ENCODE measurements at places on chromosomes 2 and 18. TPM values are rescaled to one million over a fixed set of nuclear protein-coding genes. Genes with fewer than 3 reads are reported as not detected.

Gene CAPN14
- total RNA-seq = 1.3 TPM

Gene ELMOD3
- total RNA-seq = 23.8 TPM

- DNase-seq = no peak
These were observed 138.0 kb upstream of the ASB18 start for GRCh38 chr2:236402033-236402790.

DNA sequence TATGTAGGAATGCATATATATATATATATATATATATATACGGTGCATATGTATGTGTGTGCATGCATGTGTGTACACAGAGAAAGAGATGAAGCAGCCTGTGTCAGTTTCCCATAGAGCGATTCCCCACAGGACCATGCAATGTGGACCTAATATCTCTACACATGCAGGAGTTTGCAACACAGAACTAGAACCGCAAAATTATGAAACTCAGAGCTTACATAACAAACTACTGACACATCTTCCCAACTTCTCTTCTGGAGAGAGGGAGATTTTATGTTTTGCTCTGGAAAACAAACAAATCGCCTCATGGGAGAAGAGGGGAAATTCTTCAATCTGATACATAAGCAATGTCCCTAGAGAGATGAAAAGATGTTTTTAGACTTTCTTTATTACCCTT, 377.2 kb downstream of the LRATD1 start:
- DNase-seq = no peak

DNA sequence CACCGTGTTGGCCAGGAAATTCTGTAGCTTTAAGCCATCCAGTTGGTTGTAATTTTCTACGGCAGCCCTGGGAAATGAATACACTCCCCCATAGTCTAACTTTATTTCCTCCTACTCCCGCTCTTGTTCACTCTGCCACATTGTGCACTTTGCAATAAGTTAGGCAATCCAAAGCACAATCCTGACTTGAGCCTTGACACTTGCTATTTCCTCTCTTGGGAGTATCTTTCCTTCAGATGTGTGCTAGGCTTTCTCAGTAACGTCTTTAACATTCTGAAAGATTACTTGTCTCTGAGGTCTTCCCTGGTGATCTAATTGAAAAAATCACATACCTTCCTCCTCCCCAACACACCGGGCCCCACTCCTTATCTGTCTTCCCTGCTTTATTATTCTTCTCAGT, 65.9 kb upstream of the RAB27B start:
- no peak for DNase-seq

DNA sequence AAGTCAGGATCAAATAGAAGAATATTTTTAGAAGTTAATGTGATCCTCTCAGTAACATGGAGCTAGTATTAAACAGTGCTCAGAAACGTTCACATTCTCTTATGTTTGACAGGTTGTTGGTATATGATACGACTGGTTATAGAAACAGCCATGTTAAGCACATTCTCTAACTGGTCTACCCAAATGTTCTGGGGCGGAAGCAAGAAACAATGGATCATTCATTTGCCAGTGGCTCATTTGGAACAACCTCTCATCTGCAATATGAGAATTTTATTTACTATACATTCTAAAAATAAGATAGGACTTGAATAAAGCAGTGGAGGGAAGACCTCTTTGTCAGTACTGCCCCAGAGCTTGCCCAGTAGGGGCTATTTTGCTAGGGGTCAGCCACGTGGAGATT, 167.1 kb upstream of the FAM98A start:
- DNase-seq = no peak

- no peak for DNase-seq
These were observed 64.6 kb downstream of the NAPG start for GRCh38 chr18:10590412-10590811.

Gene SCYGR4
- total RNA-seq = not detected

DNA sequence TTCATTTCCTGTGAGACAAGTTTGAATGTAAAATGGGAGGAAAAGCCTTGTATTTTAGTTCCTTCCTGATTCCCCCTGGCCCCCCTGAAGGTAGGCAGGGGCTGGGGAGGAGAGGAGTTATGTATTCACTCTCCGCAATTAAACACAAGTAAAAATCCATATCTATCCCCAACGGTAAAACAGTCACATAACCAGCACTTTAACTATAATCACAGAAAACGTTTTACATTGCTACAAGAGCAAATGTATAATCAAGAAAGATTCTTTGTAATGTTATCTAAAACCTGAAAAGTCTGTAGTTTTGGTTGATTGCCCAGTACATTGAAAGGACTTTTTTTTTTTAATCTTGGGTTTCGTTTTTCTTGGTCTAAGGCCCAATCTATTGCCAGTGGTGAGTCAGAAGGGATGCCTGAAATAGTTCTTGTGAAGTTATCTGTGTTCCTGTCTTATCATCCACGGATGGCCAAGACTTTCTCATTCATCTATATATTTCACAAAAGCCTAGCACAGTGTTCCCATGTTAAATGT, 34.5 kb upstream of the CCNYL1 start:
- no peak for DNase-seq

DNA sequence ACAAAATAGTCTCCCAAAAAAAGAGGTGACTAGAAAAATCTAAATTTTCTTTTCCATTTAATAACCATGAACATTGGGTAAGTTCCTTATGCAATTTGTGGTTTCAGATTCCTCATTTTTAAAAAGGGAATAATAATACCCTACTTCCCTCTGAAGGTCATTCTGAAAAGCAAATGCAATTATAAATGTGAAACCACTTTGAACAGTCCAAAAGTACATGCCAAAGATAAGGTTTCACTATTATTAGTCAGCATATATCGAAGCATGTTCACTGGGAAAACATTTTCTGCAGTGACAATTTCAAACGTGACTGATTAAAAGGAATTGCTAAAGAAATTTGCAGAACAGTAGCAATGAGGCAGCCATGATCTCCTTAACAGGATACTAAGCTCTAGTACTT, 100.1 kb upstream of the RNF152 start:
- DNase-seq = no peak

- DNase-seq = no peak
These were observed 11.5 kb upstream of the CELF4 start for GRCh38 chr18:37577051-37577611.

Gene SAG
- not detected for total RNA-seq

Gene GCG
- total RNA-seq = not detected

Gene RND3
- 35.5 TPM for total RNA-seq

DNA sequence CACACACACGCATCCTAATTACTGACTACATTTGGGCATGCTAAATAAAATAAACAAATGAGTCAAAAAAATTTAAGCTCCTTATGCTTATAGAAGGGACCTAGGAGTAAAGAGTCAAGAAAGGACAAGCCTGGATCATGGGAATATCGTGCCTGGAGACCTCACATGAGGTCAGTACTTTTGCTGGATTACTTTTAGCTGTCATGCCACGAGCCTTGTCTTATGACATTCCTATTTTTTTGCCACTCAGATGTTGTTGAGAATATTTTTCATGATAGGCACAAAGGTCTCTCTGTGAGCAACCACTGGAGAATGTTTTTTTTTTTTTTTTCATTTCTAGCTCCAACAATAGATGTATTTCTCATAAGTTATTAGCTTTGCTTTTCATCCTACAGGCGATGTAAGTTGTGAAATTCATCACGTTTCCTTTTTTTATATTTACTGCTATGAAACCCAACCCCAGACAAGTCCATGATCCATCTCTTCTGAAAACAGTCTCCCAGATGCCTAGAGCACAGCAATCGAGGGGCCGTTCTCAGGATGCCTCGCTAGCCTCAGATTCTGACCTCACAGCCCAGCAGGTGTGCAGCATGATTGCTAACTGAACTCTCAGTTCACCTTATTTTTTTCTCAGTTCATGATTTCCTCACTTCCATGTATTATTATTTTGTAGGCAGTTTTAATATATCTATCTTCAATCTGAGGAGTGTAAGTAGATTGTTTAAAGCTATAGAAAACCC, 464.5 kb downstream of the IRS1 start:
- no peak for DNase-seq

GRCh38 chr18:6950641-6951040, 167.0 kb downstream of the LAMA1 start:
- DNase-seq = no peak

DNA sequence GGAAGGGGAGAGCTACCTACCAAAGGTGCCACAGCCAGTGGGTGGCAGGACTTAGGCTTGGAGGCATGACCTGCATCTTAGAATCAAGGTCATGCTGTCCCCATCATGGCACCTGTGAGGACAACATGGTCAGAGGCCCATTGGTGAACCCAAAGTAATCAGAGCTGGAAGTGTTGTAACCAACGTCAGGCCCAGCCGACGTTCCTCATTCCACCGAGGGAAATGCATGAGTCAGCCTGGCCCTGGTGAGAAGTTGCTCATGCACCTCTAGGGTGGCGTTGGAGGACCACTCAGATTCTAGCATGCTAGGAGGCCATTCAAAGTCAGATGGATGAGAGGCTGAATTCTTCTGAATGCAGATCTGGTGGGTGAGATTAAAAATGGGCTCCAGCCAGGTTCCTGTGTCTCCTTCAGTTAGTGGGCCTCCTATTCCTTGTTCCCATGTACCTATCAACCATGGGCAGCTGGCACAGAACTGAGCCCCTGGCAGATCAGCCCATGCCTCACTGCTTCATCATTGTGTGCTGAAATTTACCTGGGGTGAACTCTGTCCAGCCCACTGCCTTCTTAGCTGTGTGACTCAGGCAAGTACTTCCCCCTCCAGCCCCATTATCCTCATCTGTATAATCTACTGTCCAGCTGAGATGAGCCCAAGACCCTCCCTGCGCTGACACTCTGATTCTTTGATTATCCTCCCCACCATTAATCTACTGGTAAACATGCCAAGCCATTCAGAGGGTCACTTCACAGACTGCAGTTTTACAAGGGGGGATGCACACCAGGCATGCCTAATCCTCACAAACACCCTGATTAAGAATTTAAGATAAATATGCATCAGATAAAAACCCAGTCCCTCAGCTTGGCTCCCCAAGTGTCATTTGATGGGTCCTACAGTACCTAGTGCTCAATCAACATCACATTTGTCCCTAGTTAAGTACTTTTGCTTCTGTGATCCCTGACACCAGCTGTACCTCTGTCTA, 14.0 kb downstream of the SLC14A2 start:
- no peak for DNase-seq

DNA sequence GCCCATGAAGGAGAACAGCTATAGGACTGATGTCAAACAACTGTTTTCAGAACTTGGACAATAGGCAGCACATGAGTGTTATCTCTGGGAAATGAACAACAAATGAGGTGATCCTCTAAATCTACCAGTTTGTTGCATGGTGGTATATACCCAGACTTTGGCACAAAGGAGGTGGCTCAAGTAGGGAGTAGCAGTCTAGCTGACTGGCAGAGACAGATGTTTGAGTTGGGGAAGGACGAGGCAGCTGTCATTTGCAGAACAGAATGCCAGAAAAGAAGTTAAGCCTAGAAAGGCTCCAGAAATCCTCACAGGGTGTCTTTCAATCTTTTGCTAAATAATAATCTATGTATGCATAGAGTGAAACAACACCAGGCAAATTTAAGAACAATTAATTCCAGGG, 47.4 kb downstream of the RPE start:
- no peak for DNase-seq

GRCh38 chr2:85420536-85421259, 2.2 kb downstream of the SH2D6 start:
- DNase-seq = peak; percentile 87

Gene LRRTM1
- total RNA-seq = not detected

DNA sequence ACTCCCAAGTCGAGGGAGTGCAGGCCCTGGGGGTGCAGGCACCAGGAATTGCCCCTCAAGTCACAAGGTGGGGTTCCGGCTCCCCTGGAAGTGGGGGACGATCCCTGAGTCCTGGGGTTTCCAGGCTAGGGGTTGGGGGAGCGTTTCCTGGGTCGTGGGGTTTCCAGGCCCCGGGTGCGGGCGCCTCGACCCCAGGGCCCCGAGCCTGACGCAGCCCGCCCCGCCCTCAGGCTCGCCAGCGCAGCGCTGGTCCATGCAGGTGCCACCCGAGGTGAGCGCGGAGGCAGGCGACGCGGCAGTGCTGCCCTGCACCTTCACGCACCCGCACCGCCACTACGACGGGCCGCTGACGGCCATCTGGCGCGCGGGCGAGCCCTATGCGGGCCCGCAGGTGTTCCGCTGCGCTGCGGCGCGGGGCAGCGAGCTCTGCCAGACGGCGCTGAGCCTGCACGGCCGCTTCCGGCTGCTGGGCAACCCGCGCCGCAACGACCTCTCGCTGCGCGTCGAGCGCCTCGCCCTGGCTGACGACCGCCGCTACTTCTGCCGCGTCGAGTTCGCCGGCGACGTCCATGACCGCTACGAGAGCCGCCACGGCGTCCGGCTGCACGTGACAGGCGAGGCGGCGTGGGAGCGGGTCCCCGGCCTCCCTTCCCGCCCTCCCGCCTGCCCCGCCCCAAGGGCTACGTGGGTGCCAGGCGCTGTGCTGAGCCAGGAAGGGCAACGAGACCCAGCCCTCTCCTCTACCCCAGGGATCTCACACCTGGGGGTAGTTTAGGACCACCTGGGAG, 12.0 kb downstream of the SIGLEC15 start:
- DNase-seq = no peak

DNA sequence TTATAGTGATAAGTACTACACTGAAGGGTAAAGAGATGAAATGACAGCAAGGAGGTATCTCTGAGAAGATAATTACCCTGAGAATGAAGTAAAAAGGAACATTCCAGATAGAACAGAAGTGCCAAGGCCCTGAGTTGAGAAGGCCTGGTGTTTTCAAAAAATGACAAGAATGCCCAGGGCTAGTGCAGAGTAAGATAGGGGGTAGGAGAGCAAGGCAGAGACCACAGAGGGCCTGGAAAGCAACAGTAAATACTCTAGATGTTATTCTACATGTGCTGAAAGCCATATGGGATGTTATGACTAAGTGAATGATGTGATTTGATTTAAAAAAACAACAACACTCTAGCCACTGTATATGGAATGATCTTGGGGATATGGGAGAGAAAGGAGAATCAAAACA, 52.3 kb downstream of the BAZ2B start:
- DNase-seq = no peak

GRCh38 chr2:204898928-204899640, 353.8 kb downstream of the PARD3B start:
- no peak for DNase-seq

GRCh38 chr2:72026819-72027425, 120.7 kb downstream of the CYP26B1 start:
- peak; percentile 7 for DNase-seq

Gene TEX44
- not detected for total RNA-seq

Gene RTP5
- total RNA-seq = not detected

DNA sequence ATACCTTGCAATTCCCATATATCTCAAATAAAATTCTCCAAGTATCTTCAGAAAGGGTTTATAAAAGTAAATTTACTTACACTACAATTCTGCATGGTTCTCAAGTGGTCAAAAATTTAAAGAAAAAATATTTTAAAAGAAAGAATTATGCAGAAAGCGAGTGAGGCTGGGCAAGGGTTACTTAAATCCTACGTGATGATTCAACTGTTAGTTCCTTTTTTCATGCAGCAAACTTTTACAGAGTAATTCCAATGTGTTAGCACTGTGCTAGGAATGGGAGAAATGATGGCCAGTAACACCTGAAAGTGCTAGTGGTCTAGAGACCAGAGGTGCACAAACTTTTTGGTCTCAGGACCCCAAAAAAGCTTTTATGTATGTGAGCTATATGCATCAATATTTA, 133.4 kb downstream of the ATAD2B start:
- DNase-seq = no peak

Gene POTEC
- not detected for total RNA-seq

Measured in lower leg skin (tissue), 4 donors.